ENCODE measurements at places on chromosomes 12 and 14.
A peak's percentile ranks its signal among the peaks of the same experiment; 100 is the strongest.

DNA sequence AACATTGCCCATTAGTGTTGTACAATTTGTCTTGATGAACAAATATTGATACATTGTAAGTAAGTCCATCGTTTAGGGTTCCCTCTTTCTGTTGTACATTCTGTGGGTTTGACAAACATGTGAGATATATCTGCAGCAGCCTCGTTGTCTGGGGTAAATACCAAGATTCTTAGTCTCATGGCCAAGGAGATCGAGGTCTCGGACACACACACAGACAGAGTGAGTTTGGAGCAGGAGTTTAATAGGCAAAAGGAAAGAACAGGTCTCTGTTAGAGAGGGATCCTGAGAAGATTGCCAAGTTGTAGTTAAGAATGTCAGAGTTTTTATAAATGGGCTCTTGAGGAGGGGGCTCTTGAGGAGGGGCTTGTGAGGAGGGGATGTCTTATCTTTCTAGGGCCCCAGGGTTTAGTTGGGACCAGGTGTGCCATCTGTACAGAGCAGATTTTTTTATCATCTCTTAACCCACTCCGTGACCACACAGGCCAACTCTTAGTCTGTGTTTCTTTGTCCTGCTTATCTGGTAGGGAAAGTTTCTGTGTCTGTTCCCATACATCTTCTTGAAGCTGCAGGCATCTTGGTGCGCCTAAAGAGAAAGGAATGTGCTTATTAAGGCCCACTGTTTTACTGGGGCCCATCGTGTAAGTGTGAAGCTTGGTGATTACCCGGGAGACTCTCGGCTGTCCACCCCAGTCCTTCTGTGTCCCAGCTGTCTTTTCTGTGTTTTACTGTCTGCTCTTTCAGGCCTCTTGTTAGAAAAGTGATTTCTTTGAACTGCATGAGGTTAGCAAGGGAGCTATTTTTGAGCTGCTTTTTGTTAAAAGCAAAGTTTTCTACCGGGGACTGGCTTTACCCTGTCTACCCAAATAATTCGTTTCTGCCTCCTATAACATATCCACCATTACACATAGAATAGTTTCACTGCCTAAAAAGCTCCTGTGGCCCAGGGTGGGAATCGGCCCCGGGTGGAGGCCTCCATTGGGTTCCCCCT is 22.4 kb upstream of the CLEC2D start:
- peak; percentile 28 for DNase-seq

- no peak for DNase-seq
Observed at GRCh38 chr12:55891310-55891709, 36.4 kb downstream of the PYM1 start.

DNA sequence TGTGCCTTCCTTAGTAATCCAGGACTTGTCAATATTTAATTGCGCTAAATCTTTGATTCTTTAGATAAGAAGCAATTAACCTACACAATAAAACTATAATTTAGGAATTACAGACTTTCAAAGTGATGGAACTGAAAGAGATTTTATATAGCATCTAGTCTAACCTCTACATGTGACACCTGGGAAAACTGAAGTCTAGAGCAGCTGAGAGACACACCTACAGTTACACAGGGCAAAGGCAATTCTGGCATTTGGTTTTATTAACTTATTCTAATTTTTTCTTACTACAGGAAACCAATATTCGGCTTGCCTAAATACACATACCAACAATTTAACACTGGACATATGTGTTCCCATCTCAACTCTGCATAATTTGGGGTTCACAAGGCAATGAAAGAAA is 196.5 kb downstream of the STXBP6 start:
- no peak for DNase-seq

GRCh38 chr12:81499809-81500208 is 259.3 kb downstream of the PPFIA2 start:
- DNase-seq, result no peak

DNA sequence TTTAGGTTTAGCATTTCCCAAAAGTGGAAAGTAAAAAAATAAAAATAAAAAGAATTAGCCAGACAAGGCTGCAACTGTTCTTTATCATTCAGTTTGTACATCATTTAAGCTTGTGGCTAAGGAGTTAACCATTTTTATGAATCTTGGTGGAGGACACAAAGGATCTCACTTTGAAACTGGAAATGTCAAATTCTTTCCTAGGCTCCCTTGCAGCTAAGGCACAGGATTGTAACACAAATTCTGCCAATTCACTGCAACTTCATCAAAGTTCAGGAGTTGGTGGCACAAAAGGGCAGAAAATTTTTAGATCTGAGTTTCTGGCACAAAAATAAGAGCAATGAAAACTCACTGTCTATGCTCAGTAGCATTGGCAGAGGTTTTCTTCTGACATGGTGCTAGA is 211.2 kb upstream of the SYT10 start:
- DNase-seq, result no peak

GRCh38 chr14:59358102-59358501 is 107.1 kb downstream of the GPR135 start:
- peak; percentile 11 for DNase-seq

DNA sequence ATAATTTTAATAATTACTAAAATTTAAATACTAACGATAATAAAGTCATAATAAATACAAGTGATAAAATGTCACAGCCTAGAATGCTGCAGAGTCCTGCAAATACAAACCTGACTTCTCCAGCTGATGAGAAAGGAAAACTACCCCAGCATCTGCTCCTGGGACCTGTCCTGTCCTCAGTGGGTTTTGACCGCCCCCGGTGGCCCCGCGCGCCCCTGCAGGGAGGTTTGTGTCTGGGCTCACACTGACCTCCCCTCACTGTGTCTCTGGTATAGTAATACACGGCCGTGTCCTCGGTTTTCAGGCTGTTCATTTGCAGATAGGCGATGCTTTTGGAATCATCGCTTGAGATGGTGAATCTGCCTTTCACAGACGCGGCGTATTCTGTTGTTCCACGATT is 1139.4 kb downstream of the TMEM121 start:
- DNase-seq, result no peak

Data from Caco-2 (cell line).